Activated naive CD4-positive, alpha-beta T cell treated with anti-CD3 and anti-CD28 coated beads for 36 hours (primary cell): ENCODE measurements at places on chromosomes 11 and 22.
A peak's percentile ranks its signal among the peaks of the same experiment; 100 is the strongest.

DNA sequence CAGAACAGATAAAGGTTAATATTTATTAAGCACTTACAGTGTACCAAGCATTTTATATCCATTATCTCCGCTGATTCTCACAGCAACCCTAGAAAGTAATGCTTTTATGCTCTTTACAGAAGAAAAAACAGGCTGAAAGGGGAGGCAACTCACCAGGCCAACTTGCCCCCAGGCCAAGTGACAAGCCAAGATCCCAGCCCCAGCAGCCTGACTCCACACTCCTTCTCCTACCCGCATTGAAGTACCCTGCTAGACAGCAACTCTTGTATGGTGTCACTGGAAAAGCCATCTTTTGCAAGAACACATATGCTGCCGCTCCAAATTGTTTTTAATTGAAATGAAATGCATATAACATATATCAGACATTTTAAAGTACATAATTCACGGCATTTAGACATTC lies 25.6 kb downstream of the SMCO4 start:
- H3K4me3 ChIP-seq: no peak overlapping the region
- H3K4me1 ChIP-seq: peaks cover 9% of the 10 kb centered on the region
- H3K27ac ChIP-seq: no peak overlapping the region
- peaks cover 1% of the 10 kb centered on the region for H3K36me3 ChIP-seq
- no peaks in the 10 kb centered on the region for H3K27me3 ChIP-seq

DNA sequence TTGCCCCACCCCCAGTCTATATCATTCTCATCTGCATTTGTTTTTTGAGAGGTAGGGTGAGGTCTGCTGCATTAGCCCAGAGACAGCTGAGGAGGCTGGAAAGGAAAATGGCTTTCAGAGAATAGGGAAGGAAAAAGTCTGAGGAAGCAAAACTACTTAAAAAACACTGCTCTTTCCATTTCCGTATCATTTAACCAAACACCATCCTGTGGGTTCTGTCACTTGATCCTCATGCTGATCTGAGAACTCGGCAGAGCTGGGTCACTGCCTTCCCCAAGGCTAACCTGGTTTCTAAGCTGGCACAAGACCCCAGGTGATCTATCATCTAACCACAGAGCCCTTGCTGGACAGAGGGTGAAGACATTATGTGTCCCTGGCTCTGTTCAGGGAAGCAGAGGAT lies 1.2 kb downstream of the FOLR2 start:
- H3K36me3 ChIP-seq: no peaks in the 10 kb centered on the region
- no peak for DNase-seq
- H3K27ac ChIP-seq: no peak overlapping the region
- peaks cover 7% of the 10 kb centered on the region for H3K4me1 ChIP-seq
- peaks cover 6% of the 10 kb centered on the region for H3K27me3 ChIP-seq

DNA sequence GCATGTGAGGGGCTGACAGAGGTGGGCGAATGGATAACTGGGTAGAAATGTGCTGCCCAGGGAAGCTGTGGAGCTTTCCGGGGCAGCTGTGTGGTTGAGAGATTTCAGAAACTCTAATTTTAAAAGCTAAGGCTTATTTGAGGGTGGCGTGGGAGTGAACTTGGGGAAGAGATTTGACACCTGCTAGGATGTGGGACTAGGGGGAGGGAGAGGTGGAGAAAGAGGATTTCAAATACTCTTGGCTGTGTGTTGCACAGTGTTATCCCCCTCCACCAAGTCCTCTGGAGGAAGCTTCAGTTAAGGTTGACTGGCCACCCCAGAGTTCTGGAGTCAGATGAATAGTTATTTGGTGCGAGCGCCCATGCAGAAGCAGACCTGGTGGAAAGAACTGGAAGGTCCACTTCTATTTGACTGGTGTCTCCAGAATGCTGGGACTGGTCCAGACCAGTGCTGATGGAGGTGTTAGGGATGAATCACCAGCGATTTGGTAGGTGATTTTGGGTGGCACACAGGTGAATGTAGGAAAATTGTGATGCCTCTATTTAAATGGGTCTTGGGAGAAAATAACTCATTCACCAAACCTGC lies 72.8 kb upstream of the ALX4 start:
- no peak overlapping the region for H3K27ac ChIP-seq
- H3K4me3 ChIP-seq: no peak overlapping the region
- no peak for DNase-seq
- H3K36me3 ChIP-seq: no peaks in the 10 kb centered on the region

- H3K36me3 ChIP-seq: no peaks in the 10 kb centered on the region
- H3K4me1 ChIP-seq: no peaks in the 10 kb centered on the region
- no peaks in the 10 kb centered on the region for H3K27me3 ChIP-seq
- H3K4me3 ChIP-seq: no peak overlapping the region
Observed at GRCh38 chr22:30877662-30878515, 90.7 kb downstream of the MORC2 start.

DNA sequence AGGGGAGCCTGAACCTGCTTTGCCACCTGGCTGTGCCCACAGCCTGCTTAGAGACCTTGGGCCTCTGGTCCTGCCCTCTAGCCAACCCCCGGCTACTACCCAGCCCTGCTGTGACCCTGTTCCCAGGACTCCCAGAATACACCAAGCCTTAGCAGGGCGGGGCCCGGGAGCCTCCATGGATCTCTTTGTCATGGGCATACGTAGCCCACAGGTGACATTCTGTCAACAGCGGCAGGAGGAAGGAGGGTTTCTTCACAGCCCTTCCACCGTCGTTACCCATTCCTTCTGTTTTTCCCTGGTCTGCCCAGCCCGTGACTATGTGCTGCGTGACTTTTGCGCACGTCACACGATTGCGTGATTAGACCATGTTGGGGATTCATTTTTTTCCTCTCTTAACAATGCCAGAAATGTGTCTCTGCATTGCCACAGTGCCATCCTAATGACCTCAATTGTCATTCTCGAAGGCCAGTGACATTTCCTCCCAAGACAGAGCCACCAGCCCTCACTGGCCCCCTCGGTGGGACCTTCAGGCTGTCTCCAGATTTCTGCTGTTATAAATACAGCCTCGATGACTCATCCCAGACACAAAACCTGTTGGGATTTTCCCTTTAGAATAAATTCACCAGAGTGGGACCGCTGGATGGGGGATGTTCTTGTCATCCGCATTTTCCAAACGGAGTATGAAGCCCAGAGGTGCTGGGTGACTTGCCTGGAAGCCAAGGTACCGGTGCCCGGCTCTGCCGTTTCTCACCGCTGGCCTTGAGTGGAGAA lies 9.0 kb downstream of the SYT12 start:
- H3K4me1 ChIP-seq: no peaks in the 10 kb centered on the region
- no peak for DNase-seq
- H3K27me3 ChIP-seq: peaks cover 21% of the 10 kb centered on the region
- H3K27ac ChIP-seq: no peak overlapping the region
- H3K4me3 ChIP-seq: no peak overlapping the region

DNA sequence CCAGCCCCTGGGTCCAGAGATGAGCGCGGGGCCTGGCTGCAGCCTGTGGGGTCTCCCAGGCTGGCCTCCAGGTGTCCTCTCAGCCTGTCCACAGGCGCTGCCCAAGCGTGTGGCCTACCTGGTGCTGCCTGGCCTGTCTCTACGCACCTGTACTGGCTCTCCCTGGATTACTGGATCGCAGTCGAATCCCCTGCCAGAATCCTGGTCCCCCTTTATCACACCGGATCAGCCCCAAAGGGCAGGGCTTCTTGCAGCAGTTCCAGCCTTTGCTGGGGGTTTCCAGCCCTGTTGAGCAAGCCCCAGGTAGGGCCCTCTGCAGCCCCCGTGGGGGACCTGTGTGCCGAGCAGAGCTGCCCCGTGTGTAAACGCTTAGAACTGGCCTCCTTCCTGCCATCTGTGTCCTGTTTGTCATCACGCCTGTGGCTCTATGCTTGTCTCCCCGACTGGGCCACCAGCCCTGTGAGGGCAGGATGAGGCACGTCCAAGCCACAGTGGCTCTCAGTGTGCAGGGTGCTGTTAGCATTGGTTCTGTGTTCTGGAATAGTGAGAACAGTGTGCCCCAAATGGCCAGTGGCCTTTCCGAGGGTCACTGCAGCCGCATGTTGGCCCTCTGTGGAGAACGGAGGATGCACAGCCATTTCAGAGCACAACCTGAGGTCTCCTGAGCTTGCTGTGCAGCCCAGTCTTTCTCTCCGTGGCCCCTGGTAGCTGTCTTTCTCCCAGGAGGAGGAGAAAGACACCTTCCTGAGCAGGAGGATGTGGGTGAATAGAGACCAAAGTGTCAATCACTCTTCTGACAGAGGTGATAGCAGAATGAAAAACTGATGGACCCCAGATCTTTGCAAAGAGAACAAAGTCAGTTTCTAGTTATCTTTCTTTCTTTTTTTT lies 13.9 kb upstream of the TXNRD2 start:
- no peak overlapping the region for H3K4me3 ChIP-seq
- H3K4me1 ChIP-seq: peaks cover 13% of the 10 kb centered on the region

- DNase-seq: no peak
- H3K27ac ChIP-seq: no peak overlapping the region
- no peak overlapping the region for H3K4me3 ChIP-seq
- H3K36me3 ChIP-seq: no peaks in the 10 kb centered on the region
Observed at GRCh38 chr22:34917239-34917638, 148.7 kb upstream of the ISX start.

- peaks cover 5% of the 10 kb centered on the region for H3K36me3 ChIP-seq
- H3K4me3 ChIP-seq: no peak overlapping the region
- DNase-seq: no peak
Observed at GRCh38 chr11:61141601-61142028, 19.6 kb downstream of the VPS37C start.

GRCh38 chr11:76797341-76798201 lies 14.4 kb downstream of the TSKU start:
- H3K36me3 ChIP-seq: no peaks in the 10 kb centered on the region
- DNase-seq: no peak
- H3K4me3 ChIP-seq: no peak overlapping the region

DNA sequence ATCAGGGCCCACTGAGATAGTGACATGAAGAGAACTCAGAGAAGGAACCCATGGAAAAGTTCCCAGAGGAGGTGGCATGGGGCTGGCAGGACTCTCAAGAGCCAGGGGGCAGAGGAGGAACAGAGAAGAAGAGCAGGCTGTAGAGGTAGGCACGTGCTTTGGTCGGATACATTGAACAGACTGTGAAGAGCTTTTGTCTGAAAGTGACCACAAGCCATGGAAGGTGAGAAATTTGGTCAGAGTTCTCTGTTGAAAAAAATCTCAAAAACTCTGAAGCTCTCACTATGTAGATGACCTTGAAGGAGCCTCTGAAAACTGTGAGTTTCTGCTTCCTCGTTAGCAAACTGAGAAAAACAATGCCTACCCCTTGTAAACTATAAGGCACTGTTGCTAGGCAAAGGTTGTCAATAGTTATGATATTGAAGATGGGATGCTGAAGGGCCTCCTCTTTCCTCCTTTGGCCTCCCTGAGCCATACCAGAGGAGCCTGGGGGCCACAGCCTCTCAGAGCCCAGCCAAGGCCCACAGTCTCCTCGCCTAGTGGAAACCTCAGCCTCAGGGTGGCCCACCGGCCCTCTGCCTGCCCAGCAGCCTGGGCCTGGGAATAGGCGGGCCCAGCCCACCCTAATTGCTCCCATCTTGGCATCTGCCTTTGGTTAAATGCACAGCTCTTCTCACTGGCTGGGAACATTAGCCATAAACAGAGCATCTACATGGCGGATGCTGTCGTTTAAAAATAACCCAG lies 415.7 kb downstream of the SOX6 start:
- no peak overlapping the region for H3K4me3 ChIP-seq
- H3K27me3 ChIP-seq: no peaks in the 10 kb centered on the region
- no peak for DNase-seq
- H3K4me1 ChIP-seq: no peaks in the 10 kb centered on the region
- no peak overlapping the region for H3K27ac ChIP-seq

- H3K27ac ChIP-seq: no peak overlapping the region
- DNase-seq: peak; percentile 94
- H3K4me3 ChIP-seq: no peak overlapping the region
Observed at GRCh38 chr11:119323532-119324033, 6.7 kb upstream of the MCAM start.

- H3K36me3 ChIP-seq: no peaks in the 10 kb centered on the region
- no peak overlapping the region for H3K4me3 ChIP-seq
- no peaks in the 10 kb centered on the region for H3K27me3 ChIP-seq
- H3K4me1 ChIP-seq: no peaks in the 10 kb centered on the region
- no peak overlapping the region for H3K27ac ChIP-seq
- DNase-seq: no peak
Observed at GRCh38 chr11:113272281-113272680, 42.1 kb upstream of the TTC12 start.

DNA sequence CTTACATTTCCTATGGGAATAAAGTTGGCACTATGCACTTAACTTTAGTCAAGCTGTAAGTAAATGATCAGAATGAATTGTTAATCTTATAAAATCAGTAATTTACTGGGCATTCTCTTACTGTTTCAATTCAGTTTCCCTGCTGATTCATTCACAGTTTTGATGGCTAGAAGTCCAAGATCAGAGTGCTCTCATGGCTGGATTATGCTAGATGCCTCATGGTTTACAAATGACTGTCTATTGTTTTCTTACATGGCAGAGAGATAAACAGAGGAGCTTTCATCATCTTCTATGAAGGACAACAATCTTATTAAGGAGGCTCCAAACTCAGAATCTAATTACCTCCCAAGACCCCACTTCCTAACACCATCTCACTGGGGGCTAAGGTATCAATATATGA lies 135.1 kb upstream of the CARD18 start:
- H3K27me3 ChIP-seq: peaks cover 2% of the 10 kb centered on the region
- H3K4me1 ChIP-seq: no peaks in the 10 kb centered on the region
- H3K36me3 ChIP-seq: no peaks in the 10 kb centered on the region
- no peak for DNase-seq
- H3K27ac ChIP-seq: no peak overlapping the region

GRCh38 chr11:57680552-57680874 lies 12.6 kb downstream of the ZDHHC5 start:
- no peaks in the 10 kb centered on the region for H3K27me3 ChIP-seq
- H3K27ac ChIP-seq: peak overlapping the region; percentile 80
- DNase-seq: peak; percentile 10
- H3K36me3 ChIP-seq: peaks cover 35% of the 10 kb centered on the region
- H3K4me3 ChIP-seq: peak overlapping the region; percentile 6

DNA sequence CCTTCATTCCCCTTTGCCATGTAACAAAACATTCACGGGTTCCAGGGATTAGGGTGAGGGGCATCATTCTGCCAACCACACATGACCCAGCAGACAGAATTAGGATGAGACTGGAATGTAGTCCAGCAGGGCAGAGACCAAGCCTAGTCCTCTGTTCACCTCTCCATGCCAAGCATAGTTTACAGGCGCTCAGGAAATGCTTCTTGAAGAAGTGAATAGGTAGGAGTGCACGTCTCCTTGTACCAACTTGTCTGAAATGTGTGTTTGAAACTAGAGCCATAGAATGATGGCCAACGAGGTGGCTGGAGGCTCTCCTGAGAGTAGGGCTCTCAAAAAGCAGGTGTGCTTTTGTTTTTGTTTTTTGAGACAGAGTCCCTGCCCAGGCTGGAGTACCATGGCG lies 8.2 kb downstream of the SPINDOC start:
- H3K27me3 ChIP-seq: no peaks in the 10 kb centered on the region
- DNase-seq: no peak
- H3K4me3 ChIP-seq: no peak overlapping the region
- peaks cover 37% of the 10 kb centered on the region for H3K36me3 ChIP-seq
